T-cell (primary cell): ENCODE measurements at places on chromosomes 16 and 17.

DNA sequence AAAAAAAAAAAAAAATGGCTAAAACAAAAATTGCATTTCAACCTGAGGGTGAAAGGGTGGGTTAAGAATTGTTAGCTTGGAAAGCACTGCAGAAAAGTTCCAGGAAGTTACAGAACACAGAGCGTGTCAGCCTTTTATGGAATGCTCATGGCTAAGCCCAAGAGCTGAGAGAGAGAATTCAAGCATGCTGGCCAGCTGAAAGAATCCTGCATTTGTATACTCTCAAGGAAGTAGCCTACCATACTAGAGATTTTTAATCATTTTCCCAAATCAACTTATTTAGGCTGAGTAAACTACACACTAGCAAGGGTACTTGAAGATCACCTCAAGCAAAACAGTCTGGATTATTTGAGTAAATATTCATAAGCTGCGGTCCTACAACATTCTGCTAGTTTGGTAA is 153.9 kb downstream of the KCNJ2 start:
- no peak for DNase-seq

GRCh38 chr17:76700270-76700616 is 10.5 kb downstream of the MXRA7 start:
- DNase-seq = no peak

GRCh38 chr17:40614431-40615067 is 33.1 kb downstream of the SMARCE1 start:
- no peak for DNase-seq

GRCh38 chr17:78276098-78276887 is 44.9 kb downstream of the TMEM235 start:
- DNase-seq = no peak

DNA sequence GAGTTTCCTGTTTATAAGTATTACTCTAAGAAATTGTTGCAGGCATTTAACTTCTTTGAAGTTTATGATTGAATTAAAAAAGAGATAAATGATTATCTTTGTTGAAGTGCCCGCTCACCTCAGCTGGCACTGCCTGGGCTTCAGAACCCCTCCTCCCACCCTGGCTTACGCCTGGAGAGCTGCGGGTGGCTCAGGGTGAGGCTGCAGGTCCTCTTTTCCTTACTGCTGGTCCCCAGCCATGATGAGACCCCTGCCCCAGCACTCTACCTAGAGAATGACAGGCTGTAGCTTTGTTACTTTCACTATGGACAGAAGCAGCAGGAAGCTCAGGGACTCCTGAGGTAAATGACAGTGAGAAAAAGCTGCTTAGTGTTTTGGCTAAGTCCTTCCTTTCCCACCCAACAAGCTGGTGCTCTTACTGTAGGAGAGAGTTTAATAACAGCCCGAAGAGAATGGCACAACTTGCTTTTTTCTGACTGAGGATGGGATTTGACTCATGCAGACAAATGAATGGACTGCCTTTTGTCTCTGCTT is 62.1 kb downstream of the EPN2 start:
- DNase-seq = no peak

GRCh38 chr16:77995843-77996455 is 26.4 kb upstream of the CLEC3A start:
- no peak for DNase-seq

DNA sequence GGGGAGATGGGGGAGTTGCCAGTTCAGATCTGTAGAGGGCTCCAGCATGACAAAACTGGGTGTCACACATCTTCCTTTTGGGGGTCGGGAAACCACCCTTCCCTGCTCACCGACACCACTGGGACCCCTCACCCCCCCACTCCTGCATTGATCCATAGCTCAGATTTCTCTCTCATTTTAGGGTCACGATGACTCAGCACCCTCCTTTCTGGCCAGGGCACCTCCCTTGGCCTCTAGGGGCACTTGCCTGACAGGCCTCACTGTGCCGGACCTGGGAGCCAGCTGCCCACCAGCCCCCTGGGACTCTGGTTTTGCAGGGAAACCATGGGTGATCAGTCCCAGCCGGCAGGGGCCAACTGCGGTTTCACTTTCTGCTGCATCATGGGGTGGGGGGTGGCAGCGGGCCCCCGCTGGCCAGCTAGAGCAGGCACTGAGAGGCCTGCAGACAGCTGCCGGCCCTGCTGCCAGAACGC is 239.4 kb downstream of the MRTFB start:
- no peak for DNase-seq

GRCh38 chr17:61393550-61393903 is 6.1 kb upstream of the TBX2 start:
- DNase-seq = no peak

DNA sequence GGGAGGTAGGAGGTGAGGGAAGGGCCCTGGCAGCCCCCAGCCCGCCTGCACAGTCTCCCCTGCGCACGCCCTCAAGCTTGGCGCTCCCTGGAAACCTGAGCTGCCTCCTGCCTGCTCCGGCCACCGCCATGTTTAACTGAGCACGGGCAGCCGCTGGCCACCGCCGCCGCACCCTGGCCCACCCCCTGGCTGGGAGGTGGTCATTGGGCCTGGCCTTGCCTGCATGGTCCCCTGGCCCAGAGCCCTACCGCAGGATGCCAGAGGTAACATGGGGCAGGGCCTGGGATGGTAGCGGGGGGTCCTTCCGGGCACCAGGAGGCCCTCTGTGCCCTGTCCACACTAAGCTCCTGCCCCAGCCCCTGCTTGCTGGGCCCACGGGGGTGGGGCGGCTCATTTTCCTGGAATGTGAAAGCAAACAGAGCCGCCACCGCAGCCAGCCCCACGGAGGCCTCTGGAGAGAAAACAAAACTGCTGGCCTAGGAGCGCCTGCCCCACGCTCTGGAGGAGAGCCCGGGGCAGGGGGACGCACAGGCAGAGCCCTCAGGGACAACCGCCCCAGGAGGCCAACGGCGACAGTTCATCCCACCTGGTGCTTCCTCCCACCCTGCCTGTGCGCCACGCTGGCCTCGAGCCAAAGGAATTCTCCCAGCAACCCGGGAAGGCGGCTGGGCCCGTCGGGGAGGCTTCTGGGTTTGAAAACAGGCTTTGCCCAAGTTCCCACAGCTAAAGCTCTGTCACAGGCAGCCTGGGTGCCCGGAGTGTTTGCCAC is 8.9 kb downstream of the NHERF2 start:
- no peak for DNase-seq

DNA sequence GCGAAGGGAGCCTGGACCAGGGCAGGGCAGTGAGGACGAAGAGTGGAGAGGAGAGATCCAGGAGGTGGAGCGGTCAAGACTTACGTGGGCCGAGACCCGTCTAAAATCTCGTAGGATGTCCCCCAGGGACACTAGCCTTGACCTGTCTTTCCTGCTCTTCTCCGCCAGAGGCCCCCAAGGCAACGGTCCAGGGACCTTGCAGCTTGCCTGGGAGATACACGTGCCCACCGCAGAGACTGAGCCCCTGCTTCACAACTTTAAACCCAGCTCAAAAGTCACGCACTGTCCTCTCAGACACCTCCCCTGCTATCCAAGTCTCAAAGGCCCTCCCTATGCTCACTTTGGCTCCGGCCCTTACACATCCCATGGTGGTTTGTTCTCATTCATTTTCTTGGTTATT is 9.4 kb downstream of the TIGD7 start:
- DNase-seq = no peak

- DNase-seq = no peak
These were observed 585 bp downstream of the ALOX12 start for GRCh38 chr17:6996256-6997011.

DNA sequence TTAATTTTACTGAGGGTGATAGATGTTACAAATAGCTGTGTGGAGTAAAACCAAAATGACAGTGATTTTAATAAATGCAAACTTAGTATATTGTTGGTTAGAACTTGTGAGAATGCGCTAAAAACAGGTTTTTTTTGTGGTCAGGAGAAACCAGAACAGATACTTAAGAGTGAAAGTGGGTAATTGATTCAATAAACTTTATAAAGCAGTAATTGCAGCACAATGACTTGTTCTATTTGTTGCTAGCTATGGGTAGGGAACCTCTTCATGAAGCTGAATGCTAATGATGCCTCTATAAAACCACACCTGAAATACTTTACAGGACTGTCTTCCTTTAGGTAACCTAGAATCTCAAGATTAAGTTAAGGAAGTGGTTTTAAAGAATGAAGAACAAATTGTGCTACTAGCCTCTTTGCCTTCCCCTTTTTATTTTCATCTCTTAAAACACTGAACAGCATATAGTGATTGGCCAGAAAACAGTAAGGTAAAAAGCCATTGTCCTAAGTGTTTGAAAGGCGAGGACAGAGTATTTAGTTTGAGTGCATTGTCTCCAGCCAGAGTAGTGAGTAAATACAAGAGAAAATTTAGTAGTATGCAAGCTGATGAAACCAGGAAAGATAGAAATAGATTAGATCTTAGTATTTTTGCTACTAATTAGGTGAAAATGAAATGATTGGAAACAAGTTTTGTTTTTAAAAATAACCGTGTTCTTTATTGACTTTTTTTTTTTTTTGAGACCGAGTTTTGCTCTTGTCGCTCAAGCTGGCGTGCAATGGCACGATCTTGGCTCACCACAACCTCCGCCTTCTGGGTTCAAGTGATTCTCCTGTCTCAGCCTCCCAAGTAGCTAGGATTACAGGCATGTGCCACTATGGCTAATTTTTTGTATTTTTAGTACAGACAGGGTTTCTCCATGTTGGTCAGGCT is 6.0 kb downstream of the GGNBP2 start:
- no peak for DNase-seq

DNA sequence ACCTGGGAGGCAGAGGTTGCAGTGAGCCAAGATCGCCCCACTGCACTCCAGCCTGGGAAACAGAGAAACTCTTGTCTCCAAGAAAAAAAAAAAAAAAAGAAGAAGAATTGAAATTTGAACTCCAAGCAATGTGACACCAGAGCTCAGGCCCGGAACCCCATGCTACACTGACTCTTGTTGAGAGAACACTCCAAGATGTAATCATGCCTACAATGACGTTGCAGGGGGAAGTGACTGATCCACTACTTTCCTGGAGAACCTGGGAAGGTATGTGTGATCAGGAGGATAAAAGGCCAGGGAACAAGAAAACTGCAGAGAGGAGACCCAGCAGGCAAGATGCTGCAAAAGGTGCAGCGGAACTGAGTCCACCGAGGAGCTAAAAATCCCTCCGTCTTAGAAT is 57.9 kb downstream of the ADCY9 start:
- no peak for DNase-seq

- no peak for DNase-seq
These were observed 50.4 kb downstream of the SLFN5 start for GRCh38 chr17:35293151-35293847.

GRCh38 chr17:16419929-16420271 is 4.5 kb downstream of the TRPV2 start:
- no peak for DNase-seq

GRCh38 chr17:55453839-55454557 is 32.4 kb upstream of the MMD start:
- DNase-seq = no peak

GRCh38 chr17:45410144-45411091 is 22.3 kb downstream of the ARHGAP27 start:
- DNase-seq = peak; percentile 60

DNA sequence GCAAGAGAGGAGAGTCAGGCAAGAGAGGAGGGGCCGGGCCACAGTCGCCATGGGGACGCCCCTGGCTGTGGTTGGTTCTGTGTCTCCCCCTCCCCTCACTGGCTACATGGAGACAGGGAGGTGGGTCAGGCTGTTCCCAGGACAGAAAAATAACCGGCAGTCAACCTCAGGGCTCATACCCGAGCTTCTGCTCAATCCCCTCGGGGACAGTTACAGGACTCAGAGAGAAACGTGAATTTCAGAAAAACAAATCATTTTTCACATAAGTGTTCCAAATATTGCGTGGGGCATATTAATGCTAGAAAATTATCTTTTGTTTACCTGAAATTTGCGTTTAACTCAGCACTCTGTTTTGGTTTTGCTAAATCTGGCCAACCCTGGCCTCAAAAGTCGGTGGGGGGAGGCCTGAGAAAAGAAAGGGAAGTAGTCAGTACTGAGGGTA is 22.2 kb upstream of the CPSF4L start:
- DNase-seq = no peak

DNA sequence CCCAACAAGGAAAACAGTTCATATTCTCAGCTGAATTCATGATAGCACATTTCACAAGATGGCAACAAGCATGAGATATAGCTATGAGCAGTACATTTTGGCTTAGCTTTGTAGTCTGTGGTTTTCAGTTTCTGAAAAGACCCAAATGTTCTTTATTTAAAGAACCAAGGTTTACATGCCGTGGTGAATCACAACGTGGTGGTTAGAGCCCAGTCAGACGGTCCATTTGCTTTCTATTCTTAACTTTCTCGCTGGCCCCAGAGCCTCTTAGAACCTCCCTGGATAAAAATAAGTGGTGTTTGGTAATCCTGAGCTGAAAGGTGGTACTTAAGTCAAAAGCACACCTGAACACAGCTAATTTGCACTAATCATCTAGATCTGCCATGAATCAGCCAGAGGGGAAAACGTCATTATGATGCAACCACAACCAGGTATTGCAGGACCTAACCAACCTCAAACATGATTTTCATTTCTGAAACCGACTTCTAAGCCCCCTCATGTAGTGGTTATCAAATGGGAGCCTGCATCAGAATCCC is 18.6 kb upstream of the HAPSTR1 start:
- DNase-seq = no peak

DNA sequence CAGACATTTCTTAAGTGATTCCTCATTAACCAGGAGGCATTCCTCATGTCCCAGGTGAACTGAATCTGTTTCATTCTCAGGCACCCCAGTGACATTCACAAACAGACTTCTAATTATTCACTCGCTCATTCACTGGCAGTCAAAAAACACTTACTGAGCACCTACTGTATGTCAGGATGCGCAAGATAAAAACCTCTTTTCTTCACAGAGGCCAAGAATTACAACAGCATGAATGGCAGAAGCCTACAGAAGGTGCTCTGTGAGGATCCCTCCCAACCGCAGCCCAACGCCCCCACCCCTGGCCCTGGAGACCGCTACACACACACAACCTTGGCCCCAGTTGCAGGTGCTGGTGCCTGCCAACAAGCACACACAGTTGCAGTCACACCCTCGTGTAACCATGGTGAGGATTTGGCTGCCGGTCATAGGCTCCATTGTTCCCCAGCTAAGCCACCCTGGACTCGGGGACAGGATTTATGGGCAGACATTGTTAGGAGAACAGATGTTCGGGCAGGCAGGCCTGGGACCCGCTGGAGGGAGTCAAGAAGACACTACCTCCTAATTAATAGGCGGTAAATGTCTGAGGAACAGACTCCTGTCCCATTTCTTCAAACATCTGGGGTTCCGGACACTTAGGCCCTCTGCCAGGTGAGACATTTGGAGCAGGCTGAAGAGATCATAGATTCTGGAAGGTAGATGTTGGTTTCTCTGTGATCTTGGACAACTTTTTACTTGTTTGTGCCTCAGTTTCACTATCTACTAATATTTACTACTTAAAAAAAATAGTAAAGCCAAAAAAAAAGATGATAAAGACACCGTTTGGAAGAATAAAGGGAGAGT is 43.2 kb downstream of the CUEDC1 start:
- no peak for DNase-seq

GRCh38 chr17:4472286-4472685 is 26.4 kb upstream of the SPNS2 start:
- DNase-seq = no peak

- no peak for DNase-seq
These were observed 29.8 kb downstream of the WSB1 start for GRCh38 chr17:27323538-27324215.

DNA sequence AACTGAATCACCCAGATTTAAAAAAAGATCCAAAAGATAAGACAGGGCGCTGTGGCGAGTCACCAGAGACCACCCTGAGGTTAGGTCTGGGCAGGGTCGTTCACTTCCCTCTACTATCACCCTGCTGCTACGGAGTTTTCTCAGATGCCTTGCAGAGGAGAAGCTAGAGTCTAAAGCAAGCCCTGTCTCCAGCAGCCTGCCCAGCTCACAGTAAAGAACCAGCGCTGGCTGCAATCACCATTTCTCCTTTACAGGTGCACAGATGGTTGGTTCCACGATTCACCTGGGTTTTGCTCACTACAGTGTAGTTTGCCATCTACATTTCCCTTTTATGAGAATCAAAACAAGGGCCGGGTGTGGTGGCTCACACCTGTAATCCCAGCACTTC is 71.3 kb downstream of the SRCIN1 start:
- no peak for DNase-seq
